Activated naive CD4-positive, alpha-beta T cell treated with anti-CD3 and anti-CD28 coated beads, Interleukin-2, amount 10 ng/mL, durations not matched to agents 7 days and 5 days (primary cell): ENCODE measurements at places on chromosomes 2 and 18.

GRCh38 chr2:55616551-55617174 is 759 bp downstream of the PPP4R3B start:
- peak; percentile 60 for DNase-seq

DNA sequence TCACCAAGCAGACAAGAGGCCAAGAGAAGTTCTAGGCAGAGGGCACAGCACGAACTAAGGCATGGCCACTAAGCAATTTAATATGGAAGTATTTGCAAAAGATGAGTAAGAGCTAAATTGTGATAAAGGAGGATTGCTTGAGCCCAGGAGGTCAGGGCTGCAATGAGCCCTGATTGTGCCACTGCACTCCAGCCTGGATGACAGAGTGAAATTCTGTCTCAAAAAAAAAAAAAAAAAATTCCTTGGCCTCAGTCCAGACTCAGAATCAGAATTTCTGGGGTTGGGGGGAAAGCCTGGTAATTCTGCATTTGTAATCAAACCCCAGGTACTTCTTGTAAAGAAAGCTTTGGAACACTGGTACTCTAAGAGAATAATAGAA is 46.8 kb upstream of the RTN4 start:
- no peak for DNase-seq

- DNase-seq: peak; percentile 34
These were observed 22.1 kb upstream of the SERTAD2 start for GRCh38 chr2:64675860-64676259.

- DNase-seq: no peak
These were observed 367.5 kb upstream of the RAB12 start for GRCh38 chr18:8241731-8242130.

- no peak for DNase-seq
These were observed 27.7 kb upstream of the KDM3A start for GRCh38 chr2:86413296-86414094.

- no peak for DNase-seq
These were observed 112.6 kb upstream of the NT5C1B start for GRCh38 chr2:18701981-18702380.

DNA sequence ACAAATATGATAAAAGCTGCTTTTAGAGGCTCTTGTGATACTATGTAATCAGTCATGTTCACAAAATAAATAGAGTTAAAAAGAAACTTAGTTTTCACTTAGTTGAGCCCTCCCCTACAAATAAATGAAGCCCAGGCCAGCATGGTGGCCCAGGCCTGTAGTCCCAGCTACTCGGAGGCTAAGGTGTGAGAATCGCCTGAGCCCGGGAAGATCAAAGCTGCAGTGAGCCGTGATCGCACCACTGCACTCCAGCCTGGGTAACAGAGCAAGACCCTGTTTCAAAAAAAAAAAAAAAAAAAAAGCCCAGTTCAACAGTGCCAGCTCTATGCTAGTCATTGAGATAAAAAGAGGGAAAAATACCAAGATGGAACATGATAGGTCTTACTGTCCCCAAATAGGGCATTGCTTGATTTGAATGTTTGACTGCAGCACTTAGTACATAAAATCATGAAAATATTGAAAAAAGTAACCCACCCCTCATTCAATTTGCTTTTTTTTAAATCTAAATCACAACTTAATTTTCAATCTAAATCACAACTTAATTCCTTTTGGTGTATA is 1.5 kb downstream of the ASNSD1 start:
- DNase-seq: no peak

GRCh38 chr2:210199186-210199765 is 26.0 kb downstream of the ACADL start:
- DNase-seq: no peak

- DNase-seq: peak; percentile 31
These were observed 2.5 kb downstream of the GYPC start for GRCh38 chr2:126658319-126658904.

- DNase-seq: no peak
These were observed 111.5 kb upstream of the MEIS1 start for GRCh38 chr2:66323406-66323805.

GRCh38 chr2:172811027-172811426 is 75.4 kb downstream of the RAPGEF4 start:
- no peak for DNase-seq

GRCh38 chr2:143262389-143262788 is 133.2 kb downstream of the ARHGAP15 start:
- no peak for DNase-seq

- peak; percentile 30 for DNase-seq
These were observed 830 bp downstream of the DNER start for GRCh38 chr2:229713371-229714079.

GRCh38 chr2:58638256-58638805 is 397.2 kb upstream of the FANCL start:
- no peak for DNase-seq

- no peak for DNase-seq
These were observed 77.5 kb downstream of the CLHC1 start for GRCh38 chr2:55154525-55155030.

DNA sequence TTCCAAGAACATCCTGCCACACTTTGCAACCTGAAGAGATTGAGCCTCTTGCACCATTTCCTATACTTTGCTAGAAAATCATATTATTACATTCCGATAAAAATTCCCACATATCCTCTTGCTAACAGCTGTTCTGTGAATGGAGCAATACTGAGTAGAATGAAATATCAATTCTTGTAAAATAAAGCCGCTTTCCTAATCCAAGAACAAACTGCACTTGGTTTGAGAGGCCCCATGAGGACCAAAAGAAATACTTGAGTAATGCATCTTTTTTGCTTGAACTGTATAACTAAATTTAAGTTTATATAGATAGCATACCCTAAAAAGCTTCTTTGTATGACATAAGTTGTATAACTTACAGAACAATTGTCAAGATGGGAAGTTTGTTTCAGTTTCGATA is 632.4 kb upstream of the SLC8A1 start:
- DNase-seq: no peak

DNA sequence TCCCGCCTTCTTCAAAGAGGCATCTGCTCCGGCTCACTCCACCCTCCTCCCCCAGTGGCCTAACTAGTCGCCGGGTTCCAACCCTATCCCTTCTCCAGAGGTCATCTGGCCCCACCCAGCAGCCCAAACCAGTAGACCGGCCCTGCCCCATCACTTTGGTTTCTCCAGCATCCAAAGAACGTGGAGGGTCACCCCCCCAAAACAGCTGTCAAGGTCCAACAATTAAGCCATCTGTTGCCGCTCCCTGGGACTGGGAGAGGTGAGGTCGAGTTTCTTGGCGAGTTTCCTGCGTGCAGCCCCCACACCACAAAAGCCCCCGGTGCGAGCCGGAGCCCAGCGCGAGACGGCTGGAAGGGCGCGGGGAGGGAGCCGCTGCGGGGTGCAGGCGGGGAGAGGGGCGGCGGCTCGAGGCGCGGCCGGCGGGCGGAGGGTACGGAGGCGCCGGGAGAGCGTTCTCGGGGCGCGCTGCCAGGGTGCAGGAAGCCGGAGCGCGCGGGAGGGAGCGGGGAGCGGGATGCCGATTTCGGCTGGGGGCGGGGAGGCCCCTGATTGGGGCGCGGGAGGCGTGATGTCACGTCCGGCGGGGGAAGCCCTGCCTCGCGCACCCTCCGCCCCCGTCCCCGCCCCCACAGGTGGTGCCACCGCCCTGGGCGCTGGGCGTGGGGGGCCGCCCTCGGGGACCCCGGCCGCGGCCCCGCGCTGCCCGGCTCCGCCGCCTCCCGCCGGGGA is 571 bp upstream of the GPC1 start:
- DNase-seq: peak; percentile 95

DNA sequence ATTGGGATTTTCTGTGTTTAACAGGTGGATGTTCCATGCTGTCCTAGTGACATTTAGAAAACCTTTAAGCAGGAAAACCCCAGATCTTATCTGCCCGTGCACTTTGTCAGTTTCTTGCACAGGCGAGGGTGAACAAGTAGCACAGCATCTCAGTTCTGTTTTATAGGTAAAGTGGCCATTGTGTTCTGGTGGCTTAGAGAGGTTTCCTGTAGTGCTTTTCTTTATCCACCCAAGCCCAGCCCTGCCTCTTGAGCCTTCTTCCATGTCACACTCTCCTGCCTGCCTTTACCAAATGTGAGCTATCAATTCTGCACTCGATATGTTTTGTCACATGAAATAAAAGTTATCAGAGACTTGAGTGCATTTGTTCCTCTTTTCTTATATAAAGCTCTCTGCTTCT is 135.3 kb upstream of the NOSTRIN start:
- DNase-seq: no peak

GRCh38 chr2:77862120-77862519 is 339.9 kb upstream of the LRRTM4 start:
- DNase-seq: no peak

- DNase-seq: no peak
These were observed 15.2 kb upstream of the CCDC74B start for GRCh38 chr2:130160131-130160530.

DNA sequence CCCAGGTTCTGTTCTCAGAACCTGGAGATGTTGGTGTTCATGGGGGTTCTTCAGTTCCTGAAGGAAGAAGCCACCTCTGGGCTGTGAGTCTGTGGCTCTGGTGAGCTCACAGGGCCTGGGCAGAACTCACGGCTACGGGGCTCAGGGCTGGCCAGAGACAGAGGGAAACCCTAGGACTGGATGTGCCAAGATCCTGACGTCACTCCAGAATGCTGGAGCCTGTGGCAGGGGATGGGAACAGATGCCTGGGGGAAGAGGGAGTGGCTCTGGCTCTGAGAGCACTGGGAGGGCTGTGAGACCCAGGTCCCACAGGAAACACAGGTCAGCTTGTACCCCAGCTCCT is at the start of gene OTOF:
Gene OTOF (minus strand): TSS at position 214 of the 343 bp plus-strand sequence.
- no peak for DNase-seq

- no peak for DNase-seq
These were observed 96.6 kb upstream of the RND3 start for GRCh38 chr2:150584081-150584480.
